ENCODE measurements at places on chromosomes 11 and 22.

- H3K27ac ChIP-seq, result no peak overlapping the region
- H3K27me3 ChIP-seq, result peaks cover 5% of the 10 kb centered on the region
- no peak overlapping the region for H3K4me3 ChIP-seq
- no peaks in the 10 kb centered on the region for H3K36me3 ChIP-seq
- H3K4me1 ChIP-seq, result peaks cover 6% of the 10 kb centered on the region
These were observed 24.1 kb upstream of the FAM181B start for GRCh38 chr11:82757660-82758357.

DNA sequence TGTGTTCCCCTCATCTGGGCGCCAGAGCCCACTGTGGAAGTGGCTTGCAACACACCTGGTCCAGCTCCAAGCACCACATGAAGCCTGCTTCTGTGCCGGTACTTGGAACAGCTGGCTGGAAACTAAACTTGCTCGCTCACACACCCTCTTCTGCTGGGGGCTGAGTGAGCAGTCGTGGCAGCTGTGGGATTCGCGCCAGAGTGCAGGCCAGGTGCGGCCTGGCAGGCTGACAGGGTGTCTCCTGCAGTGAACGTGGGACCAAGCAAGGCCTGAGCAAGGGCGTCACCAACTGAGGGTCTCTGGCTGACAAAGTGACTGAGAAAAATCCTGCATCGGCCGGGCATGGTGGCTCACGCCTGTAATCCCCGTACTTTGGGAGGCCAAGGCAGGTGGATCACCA is 15.2 kb downstream of the SMC1B start:
- H3K27ac ChIP-seq, result no peak overlapping the region
- DNase-seq, result no peak
- H3K4me3 ChIP-seq, result no peak overlapping the region

DNA sequence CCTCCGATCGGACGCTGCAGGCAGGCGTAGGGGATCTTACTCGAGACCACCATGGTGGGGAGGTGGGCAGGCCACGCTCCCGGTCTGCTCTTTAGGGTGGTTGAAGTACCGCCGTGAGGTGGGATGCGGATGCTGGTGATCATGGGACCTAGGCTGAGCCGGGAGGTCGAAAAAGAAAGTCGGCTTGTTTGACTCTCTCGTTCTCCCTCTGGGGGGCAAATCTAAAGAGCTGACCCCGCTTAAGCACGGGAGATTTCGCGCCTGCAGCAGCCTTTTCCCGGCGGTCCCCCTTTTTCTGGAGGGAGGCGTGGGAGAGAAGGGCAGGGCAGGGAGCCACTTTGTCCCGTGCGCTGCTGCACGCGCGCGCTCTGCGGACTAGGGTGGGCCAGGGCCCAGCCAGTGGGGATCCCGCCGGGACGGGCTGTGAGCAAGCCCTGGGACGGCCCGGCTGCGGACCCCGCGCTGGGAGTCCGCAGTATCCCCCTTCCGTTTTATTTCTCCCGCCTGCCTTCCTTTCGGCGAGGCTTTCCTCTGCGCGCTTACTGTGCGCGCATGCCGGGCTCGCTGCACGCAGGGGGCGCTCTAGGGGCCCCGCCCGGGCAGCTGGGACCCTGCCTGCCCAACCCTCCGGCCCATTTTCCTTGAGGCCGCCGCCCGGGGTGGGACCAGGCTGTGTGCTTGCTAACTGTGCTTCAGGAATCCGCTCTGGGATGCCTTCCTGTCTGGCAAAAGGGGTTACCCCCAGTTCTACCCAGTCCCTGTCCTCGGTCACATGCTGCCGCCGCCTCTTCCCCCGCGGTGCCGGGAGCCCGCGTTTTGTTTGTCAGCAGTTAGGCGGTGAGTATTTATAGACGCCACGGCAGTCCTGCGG is 81.0 kb downstream of the PRR5L start:
- peak overlapping the region; percentile 98 for H3K4me3 ChIP-seq
- H3K27me3 ChIP-seq, result no peaks in the 10 kb centered on the region
- peaks cover 34% of the 10 kb centered on the region for H3K4me1 ChIP-seq
- H3K36me3 ChIP-seq, result peaks cover 55% of the 10 kb centered on the region
- peak overlapping the region; percentile 88 for H3K27ac ChIP-seq

- no peak for DNase-seq
- no peaks in the 10 kb centered on the region for H3K27me3 ChIP-seq
- H3K36me3 ChIP-seq, result no peaks in the 10 kb centered on the region
- no peak overlapping the region for H3K27ac ChIP-seq
- no peaks in the 10 kb centered on the region for H3K4me1 ChIP-seq
These were observed 43.9 kb upstream of the PPARA start for GRCh38 chr22:46106279-46107022.

GRCh38 chr11:3153291-3153861 is 11.7 kb downstream of the OSBPL5 start:
- no peak overlapping the region for H3K27ac ChIP-seq
- no peak for DNase-seq

- no peak overlapping the region for H3K27ac ChIP-seq
- H3K36me3 ChIP-seq, result no peaks in the 10 kb centered on the region
- H3K27me3 ChIP-seq, result no peaks in the 10 kb centered on the region
- H3K4me1 ChIP-seq, result no peaks in the 10 kb centered on the region
- no peak overlapping the region for H3K4me3 ChIP-seq
- no peak for DNase-seq
These were observed 317.6 kb upstream of the FAT3 start for GRCh38 chr11:91906871-91907624.

DNA sequence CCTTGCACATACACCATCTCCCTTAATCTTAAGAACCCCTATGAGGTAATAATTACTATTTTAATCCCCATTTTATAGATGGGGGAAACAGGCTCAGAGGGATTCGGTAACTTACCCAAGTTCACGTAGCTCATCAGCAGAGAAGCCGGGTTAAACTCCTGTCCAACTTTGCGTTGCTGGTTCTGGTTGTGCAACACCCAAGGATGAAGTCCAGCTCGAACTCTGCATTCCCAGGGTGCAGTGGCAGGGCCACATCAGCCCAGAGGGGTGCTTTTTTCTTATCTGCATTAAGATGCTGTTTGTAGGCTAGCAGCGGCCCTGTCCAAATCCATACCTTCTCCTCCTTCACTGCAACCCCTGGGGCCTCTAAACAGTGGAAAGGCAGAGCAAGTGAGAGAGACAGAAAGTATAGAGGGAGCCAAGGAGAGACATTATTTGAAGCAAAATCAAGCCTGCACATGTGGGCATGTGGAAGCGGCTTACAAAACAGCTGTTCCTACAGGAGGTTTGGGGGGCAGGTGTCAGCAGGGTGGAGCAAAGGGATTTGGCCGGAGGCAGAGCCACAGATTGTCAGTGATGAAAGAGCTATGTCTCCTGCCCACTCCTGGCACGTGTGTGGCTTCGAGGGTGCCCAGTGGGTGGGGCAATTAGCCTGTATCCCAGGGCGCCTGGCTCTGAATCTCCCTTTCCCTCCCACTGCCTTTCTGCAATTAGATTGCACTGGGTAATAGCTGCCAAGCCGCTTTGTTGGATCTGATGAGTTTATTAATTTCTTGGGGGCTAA is 129.5 kb upstream of the TBCEL start:
- peaks cover 4% of the 10 kb centered on the region for H3K4me1 ChIP-seq
- DNase-seq, result no peak

GRCh38 chr22:24803064-24803542 is 2.9 kb upstream of the SGSM1 start:
- peaks cover 3% of the 10 kb centered on the region for H3K36me3 ChIP-seq
- DNase-seq, result peak; percentile 61
- peaks cover 14% of the 10 kb centered on the region for H3K4me1 ChIP-seq
- no peak overlapping the region for H3K27ac ChIP-seq
- H3K27me3 ChIP-seq, result no peaks in the 10 kb centered on the region
- no peak overlapping the region for H3K4me3 ChIP-seq

GRCh38 chr22:44567846-44568493 is 69.9 kb upstream of the RTL6 start:
- no peak overlapping the region for H3K4me3 ChIP-seq
- H3K36me3 ChIP-seq, result no peaks in the 10 kb centered on the region
- DNase-seq, result peak; percentile 43
- H3K4me1 ChIP-seq, result peaks cover 6% of the 10 kb centered on the region
- H3K27me3 ChIP-seq, result peaks cover 32% of the 10 kb centered on the region
